ENCODE measurements at places on chromosomes 5 and 9.

DNA sequence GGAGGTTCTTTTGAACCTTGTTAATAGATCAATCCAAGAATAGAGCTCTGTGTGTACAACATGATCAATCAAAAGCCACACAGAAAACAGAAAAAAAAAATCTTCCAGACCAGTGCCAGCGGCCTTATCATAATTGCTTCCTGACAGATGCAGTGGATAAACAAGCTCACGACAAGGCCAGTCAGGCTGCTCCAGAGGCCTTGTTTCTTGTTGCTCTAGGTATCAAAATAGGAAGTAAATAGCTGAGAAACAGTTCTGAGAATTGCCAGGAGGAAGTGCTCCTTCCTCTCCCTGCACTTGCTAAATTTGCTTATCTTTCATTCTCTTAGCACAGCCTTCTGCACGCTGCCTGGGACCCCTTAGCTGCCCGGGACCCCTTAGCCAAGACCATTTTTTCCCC, 199.0 kb upstream of the TARS1 start:
- no peak for DNase-seq

DNA sequence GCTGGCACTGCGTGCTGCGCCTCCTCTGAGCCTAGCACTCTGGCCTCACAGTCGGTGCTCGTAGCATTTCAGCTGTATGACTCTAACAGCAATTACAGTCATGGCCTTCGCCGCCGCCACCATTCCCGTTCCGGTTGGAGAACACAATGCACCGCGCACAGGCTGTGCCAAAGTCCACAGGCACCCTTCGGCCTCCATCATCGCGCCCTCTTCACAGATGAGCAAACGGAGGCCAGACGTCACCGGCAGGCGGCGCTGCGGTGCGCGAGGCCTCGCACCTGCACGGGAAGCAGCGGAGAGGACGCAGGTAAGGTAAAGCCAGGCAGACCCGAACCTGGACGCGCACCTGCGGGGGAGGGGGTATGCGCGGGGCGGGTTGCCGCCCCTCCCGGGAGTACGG, 128.9 kb downstream of the BARX1 start:
- no peak for DNase-seq

GRCh38 chr5:132079619-132080018, 6.0 kb downstream of the CSF2 start:
- no peak for DNase-seq

GRCh38 chr5:118392491-118392890, 595.9 kb downstream of the DTWD2 start:
- DNase-seq: no peak
